Activated naive CD4-positive, alpha-beta T cell treated with anti-CD3 and anti-CD28 coated beads, Interleukin-2, amount 10 ng/mL, durations not matched to agents 7 days and 5 days (primary cell): ENCODE measurements at places on chromosomes 1 and 21.

DNA sequence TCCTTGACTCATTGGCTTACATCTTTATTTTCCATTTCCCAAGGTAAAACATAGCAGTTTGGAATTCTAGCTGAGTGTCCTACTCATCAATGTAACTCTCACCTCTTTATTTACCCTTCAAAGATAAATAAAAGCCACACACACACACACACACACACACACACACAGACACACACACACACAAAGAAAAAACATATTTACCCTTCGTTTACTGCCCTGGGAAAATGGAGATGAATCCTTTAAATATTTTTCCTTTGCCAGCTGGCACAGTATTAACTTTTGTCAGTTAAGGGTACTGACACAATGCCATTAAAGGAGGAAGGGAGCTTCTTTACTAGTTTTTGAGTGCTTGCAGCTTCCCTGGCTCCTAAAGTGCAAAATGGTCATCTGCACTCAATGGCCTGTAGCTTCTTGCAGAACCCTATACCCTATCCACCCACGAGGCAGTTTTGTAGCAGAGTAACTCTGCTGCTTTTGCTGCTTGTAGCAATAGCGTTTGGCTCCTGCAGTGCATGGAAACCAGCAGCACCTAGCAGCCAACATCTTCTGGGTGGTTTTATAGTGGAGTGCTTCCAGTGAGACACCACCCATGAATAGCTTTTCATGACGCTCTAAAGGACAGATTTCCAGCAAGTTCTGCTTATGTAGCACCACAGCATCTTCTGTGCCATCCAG is 103.7 kb downstream of the HS2ST1 start:
- no peak for DNase-seq

GRCh38 chr1:176225911-176226310 is 18.8 kb upstream of the COP1 start:
- DNase-seq: no peak

GRCh38 chr1:202397256-202397655 is 48.8 kb downstream of the PPP1R12B start:
- no peak for DNase-seq

DNA sequence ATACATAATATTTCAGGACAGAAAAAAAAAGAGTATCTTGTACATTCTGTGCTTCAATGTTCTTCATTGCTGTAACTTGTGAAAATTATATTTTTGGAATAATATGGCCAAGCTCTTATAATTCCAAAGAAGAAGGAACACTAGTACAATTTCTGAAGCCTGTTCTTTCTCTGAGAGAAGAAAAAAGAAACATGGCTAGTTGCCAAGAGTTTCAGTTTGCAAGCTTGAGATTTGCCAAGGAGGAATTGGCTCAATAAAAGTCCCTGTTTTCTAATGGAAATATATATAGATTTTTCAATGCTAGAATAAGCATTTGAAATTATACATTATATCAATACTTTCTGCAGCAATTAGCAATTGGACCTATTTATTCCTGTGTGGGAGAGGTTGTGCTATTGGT is 285.2 kb upstream of the NEGR1 start:
- DNase-seq: no peak

DNA sequence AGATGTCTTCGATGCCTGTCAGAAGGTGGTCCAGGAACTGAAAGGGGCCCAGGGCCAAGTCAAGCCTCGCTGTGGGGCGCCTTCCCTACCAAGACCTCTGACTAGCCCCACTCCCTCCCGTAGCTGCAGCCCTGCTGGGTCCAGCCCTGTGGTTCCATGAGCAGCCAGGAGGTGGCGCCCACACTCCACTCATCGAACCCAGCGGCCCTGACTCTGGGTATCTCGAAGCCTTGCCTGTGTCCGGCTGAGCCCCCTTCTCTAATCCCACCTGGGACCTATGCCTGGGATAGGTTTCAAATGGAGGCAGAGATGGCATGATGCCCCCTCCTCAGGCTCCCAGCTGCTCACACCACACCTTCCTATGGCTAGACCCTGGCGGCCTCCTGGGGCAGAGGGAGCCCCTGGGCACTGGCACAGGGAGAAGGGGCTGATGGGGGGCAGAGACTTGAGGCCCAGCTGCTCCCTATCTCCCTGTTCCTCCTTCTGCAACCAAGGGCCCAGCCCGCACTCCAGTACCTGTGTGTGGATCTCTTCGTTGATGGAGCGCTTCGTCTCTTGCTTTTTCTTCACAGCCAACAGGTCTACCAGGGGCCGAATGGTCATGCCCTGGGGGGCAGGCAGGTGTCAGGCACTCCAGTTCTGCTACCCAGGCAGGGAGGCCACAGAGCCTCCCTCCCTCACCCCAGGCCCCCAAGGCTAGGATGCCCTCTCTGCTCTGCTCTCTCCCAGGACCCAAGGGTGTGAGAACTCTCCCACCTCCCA is 52.0 kb downstream of the SLC9A1 start:
- DNase-seq: peak; percentile 85

DNA sequence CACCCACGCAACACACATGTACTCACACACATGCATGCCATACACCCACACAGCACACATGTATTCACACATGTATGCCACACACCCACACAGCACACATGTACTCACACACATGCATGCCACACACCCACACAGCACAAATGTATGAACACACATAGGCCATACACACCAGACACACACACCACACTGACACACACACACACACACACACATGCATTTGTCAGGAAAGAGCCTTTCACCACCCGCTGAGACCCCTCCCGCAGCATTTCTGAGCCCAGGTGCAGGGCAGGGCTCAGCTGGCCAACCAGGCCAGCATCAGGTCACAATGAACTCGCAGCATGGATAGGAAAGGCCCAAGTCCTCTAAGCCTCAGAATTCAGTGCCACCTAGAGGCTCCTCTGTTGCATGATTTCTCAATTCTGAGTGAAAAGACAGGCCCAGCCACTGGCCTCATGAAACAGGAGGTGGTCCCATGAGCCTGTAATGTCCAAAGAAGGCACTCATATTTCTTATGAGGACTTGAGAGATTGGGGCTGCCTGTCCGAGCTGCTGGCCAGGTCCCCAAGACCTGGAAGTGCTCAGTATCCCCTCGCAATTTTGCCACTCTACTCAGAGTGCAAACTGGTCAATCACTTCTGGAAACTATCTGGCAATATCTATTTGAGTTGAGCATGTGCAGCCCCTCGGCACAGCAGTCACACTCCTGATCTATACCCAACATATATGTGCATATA is 57.3 kb downstream of the PSMG1 start:
- DNase-seq: no peak

DNA sequence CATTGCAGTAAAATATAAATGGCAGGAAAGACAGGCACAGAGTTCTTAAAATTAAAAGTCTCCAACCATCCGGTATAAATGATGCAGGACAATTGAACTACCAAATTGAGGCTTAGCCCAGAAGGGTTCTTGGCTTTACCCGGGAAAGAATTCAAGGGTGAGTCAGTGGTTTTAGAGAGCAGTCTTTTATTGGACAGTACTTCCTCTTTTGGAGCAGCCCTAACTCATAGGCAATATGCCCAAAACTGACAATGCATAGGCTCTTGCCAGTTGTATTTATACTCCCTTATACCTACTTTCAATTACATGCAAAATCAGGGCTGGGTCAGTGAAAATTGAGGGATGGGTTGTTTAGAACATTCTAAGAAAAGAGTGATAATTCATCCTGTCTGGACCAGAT is 1628.9 kb upstream of the PRMT6 start:
- no peak for DNase-seq

DNA sequence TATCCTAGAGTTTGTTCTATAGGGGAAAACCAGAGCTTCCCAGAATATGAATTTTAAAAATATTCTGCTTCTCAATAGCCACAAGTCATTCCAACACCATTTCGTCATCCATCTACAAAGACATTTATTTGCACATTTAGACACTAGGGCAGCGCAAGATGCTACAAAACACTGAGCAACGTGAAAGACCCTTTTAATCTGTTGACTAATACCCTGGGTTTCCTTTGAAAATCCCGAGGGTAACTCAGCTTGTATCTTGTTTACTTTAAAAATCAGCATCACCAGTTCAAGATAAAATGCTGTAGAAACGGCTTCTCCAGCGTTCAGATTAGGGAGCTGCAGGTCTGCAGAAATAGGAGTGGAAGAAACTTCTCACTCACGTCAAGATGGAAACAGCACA is 13.5 kb downstream of the PDPN start:
- no peak for DNase-seq

DNA sequence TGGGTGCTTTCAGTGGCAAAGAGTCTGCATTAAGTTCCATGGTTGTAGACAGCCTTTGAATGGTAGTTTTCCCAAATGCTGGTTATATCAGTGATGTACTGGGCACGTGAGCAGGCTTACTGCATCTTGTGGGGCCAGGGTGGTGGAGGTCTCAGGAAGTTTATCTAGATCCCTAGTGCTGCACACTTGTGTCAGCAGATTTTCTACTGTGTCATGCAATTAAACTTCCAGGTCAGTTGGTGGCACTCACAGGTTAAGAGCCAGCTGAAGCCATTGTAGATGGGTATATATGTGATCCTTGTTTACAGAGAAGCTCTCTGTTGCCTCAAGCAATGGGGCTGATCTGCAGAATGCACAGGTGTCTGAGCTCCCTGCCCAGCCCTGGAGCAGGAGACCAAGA is 33.0 kb downstream of the FOXJ3 start:
- no peak for DNase-seq
